Mucosa of gallbladder (tissue), 1 donor: ENCODE measurements at places on chromosomes 7 and 10. TPM values are rescaled to one million over a fixed set of nuclear protein-coding genes. Genes with fewer than 3 reads are reported as not detected.

- no peak for DNase-seq
These were observed 167.3 kb downstream of the CALCR start for GRCh38 chr7:93407239-93407638.

GRCh38 chr7:31145339-31145738, 93.2 kb downstream of the ADCYAP1R1 start:
- no peak for DNase-seq

GRCh38 chr7:96674565-96674964, 35.1 kb downstream of the SEM1 start:
- no peak for DNase-seq

DNA sequence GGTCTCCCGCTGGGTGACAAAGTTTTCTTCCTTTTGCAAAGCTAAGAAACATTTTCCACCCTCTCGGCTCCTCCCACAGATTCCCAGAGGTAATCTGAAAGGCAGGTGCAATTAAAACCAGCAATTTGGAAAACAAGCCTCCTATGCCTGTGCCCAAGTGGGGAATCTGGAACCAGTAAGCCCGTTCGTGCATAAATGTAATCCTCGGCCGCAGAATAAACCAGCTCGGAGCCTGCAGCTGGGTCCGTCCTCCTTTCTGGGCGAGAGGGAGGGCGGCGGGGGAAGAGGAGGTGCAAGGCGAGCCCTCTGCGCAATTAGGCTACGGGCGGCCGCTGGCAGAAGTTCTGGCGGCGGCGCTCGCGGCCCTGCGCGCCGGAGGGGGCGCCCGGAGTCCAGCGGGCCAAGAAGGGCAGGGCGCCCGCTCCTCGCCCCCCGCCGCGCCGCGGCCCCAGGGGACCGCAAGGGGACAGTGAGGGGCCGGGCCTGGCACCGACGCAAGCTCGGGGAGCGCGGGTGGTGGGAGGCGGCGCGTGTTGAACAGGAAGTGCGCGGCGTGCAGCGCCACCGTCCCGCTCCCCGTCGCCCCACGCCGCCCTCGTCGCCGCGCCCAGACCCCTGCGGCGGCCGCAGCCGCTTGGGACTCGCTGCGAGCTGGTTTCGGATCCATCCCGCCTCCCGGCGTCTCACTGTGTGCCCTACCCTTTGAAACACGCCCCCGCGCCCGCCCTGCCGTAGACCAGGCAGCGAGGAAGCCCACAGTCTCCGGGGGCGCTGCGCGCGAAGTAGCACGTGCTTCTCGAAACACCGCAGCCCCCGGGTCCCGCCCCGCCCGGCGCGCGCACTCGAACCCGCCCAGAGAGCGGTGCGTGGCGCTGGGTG, at the start of gene PRKAG2:
Gene PRKAG2 (minus strand): TSS at position 217 of the 879 bp plus-strand sequence. CDS start 495 bp downstream, outside the sequence.
- peak; percentile 55 for DNase-seq

DNA sequence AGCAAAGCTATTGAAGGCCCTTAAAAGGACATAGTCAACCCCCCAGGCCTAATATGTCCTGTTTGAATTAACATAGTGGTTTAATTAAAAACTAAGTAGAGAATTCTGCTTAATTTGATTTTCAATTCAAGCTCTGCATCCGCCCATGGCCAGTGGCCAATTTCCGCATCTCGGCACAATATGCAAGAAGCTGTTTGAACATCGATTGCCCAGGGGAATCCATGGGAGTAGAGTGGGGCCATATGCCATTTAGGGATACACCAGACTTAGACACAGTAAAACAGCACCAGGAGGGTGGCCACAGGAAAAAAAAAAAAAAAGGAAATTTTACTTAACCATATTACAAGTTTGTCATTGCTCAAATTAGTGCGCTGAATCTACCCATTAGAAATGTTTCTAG, 100.4 kb downstream of the LMBR1 start:
- no peak for DNase-seq

- peak; percentile 47 for DNase-seq
These were observed 128.5 kb downstream of the TNS3 start for GRCh38 chr7:47453093-47454061.

GRCh38 chr7:113368256-113368655, 249.9 kb upstream of the SMIM30 start:
- no peak for DNase-seq

DNA sequence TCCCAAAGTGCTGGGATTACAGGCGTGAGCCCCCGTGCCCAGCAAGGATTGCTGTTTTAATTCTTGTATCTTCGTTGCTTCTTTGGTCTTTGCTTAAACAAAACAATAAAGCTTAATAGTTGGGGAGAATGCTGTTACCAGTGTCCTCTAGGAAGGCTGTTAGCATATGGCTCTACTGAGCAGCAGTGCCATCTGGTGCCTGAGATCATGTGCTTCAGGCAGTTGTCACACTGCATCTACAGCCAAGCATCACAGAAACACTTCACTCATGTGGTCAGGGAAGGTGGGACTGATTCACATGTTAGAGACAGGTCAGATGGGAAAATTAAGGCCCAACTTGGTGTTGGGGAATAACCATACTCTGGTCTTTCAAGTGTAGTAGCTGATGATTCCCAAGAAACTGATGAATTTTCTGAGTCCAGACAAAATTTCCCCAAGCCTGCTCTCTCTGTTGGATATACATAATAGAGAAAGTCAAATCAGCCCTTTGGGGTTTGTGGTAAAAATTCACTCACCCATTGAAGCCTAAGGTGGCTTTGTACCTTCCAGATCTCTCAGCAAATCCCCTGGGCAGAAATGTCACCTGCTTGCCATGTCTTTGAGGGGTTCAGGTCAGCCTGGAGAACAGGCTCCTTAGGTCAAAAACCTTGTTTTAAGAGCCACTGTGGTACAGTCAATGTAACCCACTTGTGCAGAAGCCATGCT, 28.4 kb downstream of the UBE2D4 start:
- no peak for DNase-seq

DNA sequence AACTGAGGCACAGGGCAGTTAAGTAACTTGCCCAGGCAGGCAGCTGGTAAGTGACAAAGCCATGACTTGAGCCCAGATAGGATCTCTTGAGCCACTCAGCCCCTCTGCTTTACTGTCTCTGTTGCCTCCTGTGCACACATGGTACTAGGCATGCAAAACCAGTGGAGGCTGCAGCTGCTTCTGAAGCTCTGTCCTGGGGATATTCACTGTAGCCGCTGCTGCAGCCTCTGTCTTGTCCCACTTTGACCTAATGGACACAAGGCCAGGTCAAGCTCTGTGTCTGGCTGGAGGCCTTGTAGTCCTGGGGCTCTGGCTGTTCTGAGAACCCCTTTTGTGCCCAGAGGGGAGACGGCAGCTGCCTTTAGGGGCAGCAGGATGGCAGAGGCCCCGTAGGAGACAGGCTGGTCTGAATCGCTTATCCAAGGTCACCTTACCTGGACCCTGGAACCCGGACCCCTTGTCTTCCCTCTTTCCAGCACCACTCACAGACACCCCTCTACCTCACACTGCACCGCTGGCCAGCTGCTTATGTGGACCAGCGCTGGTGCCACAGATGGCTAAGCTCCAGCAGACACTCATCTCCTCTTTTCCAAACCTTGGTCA, 57.6 kb downstream of the TSPAN15 start:
- DNase-seq, result no peak

- no peak for DNase-seq
These were observed 2.4 kb downstream of the RASGEF1A start for GRCh38 chr10:43264344-43264964.

GRCh38 chr10:12587451-12587888, 238.1 kb downstream of the CAMK1D start:
- DNase-seq, result no peak

DNA sequence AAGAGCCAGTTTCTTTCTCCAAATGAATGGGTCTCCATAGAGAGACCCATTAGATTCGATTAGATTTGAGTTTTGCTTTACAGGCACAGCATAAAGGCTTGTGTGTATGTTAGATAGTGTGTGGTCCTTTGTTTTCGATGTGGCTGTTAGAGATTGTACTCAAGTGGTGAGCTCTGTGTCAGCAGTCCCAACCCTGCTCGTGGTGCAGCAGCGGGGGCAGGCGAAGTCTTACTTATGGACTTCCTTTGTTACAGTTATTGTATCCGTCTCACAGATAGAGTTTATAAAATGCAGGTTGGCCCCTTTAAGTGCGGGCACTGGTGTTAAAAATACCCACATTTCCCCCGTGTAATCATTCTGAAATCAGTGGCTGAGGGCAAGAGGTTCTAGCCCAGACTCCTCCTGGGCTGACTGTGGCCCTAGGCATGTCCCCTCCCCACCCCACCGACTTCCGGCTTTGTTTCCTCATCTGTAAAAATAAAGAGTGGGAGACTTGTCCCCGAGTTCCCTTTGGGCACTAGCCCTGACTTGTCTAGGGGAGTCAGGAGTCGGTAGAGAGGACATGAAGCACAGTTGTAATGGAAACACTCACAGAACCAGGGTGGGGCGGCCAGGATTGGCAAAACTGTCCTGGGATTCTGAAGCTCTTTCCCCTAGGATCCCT, 28.6 kb downstream of the MTURN start:
- peak; percentile 30 for DNase-seq

Gene LRRTM3
- not detected for total RNA-seq

- DNase-seq, result no peak
These were observed 31.0 kb downstream of the BET1 start for GRCh38 chr7:93973134-93973533.

GRCh38 chr7:73774923-73775322, 4.9 kb upstream of the CLDN3 start:
- no peak for DNase-seq

DNA sequence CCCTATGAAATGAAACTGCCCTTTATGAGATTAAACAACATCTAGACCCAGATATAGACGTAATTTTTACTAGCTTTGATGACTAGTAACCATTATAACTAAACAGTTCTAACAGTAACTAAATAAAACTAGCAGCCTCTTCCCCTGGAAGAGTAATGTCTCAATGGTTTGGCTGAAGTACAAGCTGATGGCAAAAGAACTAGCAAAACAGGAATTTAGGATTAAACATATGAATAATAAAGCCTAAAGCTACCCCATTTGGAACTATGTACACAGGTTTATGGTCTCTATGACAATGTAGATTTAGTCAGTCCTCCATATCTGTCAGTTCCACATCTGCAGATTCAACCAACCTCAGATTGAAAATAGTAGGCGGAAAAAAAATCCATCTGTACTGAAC, 6.4 kb downstream of the DPY19L1 start:
- DNase-seq, result no peak

- DNase-seq, result peak; percentile 82
These were observed 11.8 kb upstream of the DRGX start for GRCh38 chr10:49407552-49408137.

DNA sequence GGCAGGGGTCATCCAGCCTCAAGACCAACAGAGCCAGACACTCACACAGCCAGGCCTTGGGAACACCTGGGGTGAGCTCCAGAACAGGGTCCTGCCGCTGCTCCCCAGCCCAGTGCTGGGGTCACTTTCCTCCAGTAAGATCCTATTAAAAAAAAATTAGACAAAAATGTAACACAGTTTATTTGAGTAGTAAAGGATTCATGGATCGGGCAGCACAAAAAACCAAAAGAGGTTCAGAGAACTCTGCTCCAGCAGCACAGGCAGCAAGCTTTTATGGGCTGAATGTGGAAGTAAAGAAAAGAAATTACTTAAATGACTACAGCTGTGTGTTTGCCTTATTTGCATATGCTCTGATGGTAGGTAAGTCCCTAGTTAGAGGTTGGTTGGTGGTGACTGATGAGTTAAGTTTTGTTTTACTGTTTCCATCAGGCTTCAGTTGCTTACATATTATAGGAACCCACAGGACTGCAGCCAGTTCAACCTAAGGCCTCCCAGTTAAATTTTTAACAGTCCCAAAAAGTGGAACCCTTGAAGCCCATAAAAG, 80.5 kb upstream of the FGFR2 start:
- DNase-seq, result no peak

DNA sequence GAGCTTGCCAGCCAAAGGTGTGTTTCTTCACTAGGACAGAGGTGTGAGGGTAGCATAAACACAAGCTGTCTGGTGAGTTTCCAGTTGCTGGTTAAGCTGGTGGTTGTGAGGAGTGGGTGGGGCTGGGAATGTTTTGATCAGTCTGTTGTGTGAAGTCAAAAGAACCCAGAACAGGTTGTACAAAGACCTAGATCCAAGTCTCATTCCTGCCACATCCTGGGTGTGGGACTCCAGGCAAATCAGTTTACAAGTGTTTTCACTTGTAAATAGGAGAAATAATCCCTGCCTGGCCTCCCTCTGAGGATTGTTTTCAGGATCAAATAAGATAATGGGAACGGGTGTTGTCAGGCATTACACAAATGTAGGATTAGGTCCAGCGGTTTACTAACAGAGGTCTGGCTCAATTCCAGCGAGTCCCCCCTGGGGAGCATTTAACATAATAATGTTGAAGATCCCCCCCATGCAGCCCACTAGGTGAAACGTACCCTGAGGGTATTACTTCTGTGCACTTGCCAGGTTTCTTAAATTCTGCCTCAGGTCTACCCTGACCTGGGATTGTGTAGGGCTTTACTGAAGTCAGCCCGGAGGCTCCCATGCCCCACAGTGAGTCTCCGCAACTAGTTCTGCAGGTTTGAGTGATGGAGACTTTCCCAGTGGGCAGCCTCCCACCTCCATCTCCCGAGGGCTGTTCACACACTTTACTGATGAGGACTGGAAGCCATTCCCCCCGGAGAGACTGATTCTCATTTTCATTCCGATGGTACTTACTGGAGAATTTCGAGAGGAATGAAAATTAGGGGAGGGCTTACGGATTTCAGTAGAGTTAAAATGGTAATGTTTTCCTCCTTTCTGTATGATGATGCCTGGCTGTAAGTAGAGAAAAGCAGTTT, 2.7 kb upstream of the FRAT2 start:
- DNase-seq, result peak; percentile 57

- no peak for DNase-seq
These were observed 26.9 kb downstream of the ENKUR start for GRCh38 chr10:24988831-24989640.

Gene NAT16
- total RNA-seq, result not detected

DNA sequence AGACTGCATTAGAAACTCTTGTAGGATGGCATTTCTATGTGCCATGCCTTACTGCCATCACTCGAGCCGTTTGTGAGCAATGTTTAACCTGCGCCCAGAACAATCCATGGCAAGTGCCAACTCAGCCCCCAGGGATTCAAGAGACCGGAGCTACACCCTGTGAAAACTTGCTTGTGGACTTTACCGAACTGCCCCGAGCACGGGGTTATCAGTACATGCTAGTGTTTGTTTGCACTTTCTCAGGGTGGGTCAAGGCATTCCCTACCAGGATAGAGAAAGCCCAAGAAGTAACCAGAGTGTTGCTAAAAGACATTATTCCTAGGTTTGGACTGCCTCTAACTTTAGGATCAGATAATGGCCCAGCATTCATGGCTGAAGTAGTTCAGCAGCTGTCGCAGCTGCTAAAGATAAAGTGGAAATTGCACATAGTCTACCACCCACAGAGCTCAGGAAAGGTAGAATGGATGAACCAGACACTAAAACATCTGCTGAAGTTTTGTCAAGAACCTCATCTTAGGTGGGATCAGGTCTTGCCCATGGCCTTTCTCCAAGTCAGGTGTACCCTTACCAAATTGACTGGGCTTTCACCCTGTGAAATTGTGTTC, 8.9 kb upstream of the CYREN start:
- DNase-seq, result peak; percentile 49

GRCh38 chr7:47148536-47149207, 433.2 kb downstream of the TNS3 start:
- no peak for DNase-seq

DNA sequence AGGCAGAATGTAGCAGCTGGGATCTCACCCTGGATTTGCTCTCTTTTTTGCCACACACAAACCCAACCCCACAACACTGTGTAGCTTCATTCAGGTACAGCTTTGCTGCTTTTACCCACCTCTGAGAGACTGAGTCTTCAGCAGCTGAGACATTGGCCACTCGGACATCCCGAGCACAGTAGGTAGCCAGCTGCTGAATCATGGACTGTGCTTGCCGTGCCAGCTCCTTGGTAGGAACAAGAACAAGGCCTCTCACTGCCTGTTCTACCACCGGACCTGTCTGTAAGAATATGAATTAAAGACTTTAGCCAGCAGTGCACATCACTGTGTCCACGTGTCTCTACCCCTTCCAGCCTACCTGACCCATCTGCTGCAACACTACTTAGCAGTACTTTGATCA, 937 bp downstream of the DDX56 start:
- DNase-seq, result no peak

Gene METTL2B
- total RNA-seq, result 19.4 TPM
